ENCODE measurements at places on chromosomes 1 and 21. TPM values are rescaled to one million over a fixed set of nuclear protein-coding genes. Genes with fewer than 3 reads are reported as not detected.

Gene BEND5
- not detected for total RNA-seq

Gene CCDC27
- not detected for total RNA-seq

DNA sequence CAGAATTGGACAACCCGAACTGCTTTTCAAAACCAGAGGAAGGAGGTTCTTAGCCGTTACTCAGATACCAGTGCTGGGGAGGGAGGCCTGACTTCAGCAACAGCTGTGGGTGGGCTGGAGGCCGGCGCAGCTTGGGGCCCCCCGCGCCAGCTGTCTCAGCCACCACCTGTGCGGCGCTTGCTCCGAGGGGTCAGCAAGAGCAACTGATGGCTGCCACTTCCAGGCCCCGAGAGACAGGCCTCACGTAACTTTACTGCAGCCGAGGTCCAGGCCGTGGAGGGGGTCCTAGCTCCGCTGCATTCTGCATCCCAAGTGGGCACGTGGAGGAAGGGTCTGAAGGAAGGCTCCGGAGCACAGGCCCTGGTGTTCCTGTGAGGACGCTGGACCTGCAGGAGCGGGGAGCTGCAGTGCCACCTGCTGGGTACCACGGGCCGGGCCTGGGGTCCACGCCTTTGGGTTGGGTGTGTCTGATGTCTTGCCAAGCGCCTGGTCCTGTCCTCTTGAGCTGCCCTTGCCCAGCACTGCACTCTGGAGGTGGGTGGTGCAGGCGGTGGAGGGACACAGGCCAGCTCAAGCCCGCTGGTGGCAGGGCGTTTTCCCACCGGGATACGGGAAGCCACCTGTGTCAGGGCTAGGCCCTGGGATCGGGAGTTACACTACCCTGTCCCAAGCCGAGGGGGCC lies 9.8 kb downstream of the THAP3 start:
- H3K27ac ChIP-seq, result no peak overlapping the region
- H3K4me3 ChIP-seq, result no peak overlapping the region
- peak; percentile 51 for DNase-seq
- peaks cover 9% of the 10 kb centered on the region for H3K36me3 ChIP-seq
- H3K4me1 ChIP-seq, result peaks cover 8% of the 10 kb centered on the region

DNA sequence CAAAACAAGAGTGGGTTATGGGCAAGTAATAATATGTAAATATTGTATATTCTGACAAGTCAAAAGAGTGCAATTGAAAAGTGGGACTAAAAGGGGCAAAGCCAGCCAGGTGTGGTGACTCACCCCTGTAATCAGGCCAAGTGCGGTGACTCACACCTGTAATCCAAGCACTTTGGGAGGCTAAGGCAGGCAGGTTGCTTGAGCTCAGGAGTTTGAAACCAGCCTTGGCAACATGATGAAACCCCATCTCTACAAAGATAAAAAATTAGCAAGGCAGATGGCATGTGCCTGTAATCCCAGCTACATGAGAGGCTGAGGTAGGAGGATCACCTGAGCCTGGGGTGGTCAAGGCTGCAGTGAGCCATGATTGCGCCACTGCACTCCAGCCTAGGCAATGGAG lies 304.0 kb downstream of the HHIPL2 start:
- H3K4me1 ChIP-seq, result peaks cover 8% of the 10 kb centered on the region
- no peak overlapping the region for H3K27ac ChIP-seq
- DNase-seq, result no peak
- no peak overlapping the region for H3K4me3 ChIP-seq
- H3K36me3 ChIP-seq, result no peaks in the 10 kb centered on the region

DNA sequence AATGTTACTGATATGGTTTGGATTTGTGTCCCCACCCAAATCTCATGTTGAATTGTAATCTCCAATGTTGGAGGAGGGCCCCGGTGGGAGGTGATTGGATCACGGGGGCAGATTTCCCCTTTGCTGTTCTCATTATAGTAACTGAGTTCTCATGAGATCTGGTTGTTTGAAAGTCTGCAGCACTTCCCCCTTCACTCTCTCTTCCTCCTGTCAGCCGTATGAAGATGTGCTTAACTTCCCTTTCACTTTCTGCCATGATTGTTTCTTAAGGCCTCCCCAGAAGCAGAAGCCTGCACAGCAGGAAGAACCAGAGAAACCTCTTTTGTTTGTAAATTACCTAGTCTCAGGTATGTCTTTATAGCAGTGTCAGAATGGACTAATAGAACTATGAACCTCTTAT lies 28.4 kb downstream of the TRIM33 start:
- no peaks in the 10 kb centered on the region for H3K27me3 ChIP-seq
- H3K4me3 ChIP-seq, result no peak overlapping the region
- H3K4me1 ChIP-seq, result no peaks in the 10 kb centered on the region
- no peak overlapping the region for H3K27ac ChIP-seq

GRCh38 chr1:208203127-208203847 lies 40.9 kb downstream of the PLXNA2 start:
- peak overlapping the region; percentile 18 for H3K4me3 ChIP-seq
- peaks cover 69% of the 10 kb centered on the region for H3K4me1 ChIP-seq
- no peaks in the 10 kb centered on the region for H3K27me3 ChIP-seq
- peak; percentile 92 for DNase-seq

DNA sequence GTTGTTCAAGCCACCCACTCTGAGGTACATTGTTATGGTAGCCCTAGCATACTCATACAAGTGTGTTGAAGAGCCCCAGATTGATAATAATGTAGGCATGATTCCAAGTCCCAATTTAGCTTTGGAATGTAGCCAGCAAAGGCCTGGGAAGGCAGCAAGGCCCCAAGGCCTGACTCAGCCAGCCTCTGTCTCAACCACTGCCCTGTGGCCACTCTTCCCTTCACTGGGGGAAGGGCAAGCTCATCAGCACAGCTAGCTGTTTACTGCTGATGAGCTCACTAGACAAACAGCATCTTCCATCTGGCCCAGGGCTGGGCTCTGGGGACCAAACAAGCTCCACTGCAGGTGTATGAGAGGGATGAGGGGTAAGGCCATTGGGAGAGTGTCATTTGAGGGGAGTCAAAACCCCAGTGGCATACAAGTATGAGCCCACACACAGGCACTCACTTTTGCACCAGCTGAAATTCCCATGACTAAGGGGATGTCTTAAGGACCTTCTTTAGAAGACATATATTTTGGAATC lies 2.2 kb upstream of the IRF6 start:
- no peak overlapping the region for H3K4me3 ChIP-seq
- peak; percentile 97 for DNase-seq
- H3K36me3 ChIP-seq, result no peaks in the 10 kb centered on the region
- peaks cover 18% of the 10 kb centered on the region for H3K4me1 ChIP-seq

DNA sequence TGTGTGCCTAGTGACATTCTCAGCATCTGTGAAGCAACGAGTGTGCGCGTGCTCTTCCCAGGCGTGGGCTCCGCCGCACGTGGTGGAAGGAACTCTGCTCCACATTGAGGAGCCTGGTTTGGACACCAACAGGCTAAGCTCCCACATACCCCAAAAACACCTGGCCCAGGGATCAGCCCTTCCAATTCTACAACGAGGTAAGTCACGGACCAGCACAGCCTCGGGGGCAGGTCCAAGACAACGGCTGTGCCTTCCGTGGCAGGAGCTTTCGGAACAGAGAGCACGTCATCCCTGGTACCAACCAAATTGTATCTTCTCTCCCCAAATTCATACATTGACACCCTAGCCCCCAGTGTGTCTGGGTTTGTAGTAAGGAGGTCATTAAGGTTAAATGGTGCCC lies 27.2 kb upstream of the PDE9A start:
- DNase-seq, result no peak
- H3K27me3 ChIP-seq, result peaks cover 60% of the 10 kb centered on the region
- no peaks in the 10 kb centered on the region for H3K4me1 ChIP-seq
- H3K36me3 ChIP-seq, result no peaks in the 10 kb centered on the region
